ENCODE measurements at places on chromosomes 13 and 19.
A peak's percentile ranks its signal among the peaks of the same experiment; 100 is the strongest.

GRCh38 chr13:78595495-78596398 is 7.6 kb downstream of the POU4F1 start:
- no peak for DNase-seq

GRCh38 chr13:76894401-76895110 is 8.4 kb upstream of the KCTD12 start:
- DNase-seq = no peak

DNA sequence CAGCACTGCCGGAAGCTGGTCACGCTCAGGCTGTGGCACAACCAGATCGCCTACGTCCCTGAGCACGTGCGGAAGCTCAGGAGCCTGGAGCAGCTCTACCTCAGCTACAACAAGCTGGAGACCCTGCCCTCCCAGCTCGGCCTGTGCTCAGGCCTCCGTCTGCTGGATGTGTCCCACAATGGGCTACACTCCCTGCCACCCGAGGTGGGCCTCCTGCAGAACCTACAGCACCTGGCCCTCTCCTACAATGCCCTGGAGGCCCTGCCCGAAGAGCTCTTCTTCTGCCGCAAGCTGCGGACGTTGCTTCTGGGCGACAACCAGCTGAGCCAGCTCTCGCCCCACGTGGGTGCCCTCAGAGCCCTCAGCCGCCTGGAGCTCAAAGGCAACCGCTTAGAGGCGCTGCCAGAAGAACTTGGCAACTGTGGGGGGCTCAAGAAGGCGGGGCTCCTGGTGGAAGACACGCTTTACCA is 3.2 kb upstream of the MAP2K7 start:
- no peak for DNase-seq

- no peak for DNase-seq
These were observed 38.7 kb downstream of the ADGRE1 start for GRCh38 chr19:6925801-6926751.

DNA sequence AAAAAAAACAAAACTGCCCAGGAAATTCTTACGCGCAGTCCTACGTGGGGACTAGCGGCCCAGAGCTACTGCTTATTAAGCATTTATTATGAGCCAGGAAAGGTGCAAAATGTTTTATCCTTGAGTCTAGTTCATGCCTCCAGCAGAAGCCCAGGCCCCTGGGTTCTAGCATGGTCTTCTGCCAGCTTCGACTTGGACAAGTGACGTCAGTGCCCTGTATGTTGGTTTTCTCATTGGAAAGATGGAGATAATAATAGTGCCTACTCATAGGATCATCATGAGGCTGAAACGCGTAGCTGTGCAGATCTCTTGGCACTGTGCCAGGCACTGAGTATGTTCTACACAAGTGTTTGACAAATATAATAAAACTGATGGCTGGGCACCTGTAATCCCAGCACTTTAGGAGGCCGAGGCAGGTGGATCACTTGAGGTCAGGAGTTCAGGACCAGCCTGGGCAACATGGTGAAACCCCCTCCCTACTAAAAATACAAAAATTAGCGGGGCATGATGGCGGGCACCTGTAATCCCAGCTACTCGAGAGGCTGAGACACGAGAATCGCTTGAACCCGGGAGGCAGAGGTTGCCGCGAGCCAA is 12.4 kb upstream of the SULT2B1 start:
- peak; percentile 63 for DNase-seq

DNA sequence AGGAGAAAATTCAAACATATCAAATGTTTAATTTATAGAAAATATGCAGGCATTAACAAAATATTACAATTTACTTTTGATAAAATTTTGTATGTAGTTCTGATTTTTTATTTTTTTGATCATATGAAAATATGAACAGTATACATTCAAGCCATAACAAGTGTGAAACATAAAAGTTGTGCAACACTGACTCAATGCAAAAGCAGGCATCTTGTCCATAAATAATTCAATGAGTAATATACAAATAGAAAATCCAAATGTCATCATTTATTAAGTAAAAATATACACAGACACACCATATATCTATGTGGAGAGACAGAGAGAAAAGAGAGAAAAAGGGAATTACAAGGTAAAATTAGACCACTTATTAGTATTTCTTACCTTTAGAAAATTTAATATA is 1183.9 kb downstream of the SLITRK1 start:
- DNase-seq = no peak

GRCh38 chr13:34765446-34766180 is 176.5 kb upstream of the NBEA start:
- no peak for DNase-seq

DNA sequence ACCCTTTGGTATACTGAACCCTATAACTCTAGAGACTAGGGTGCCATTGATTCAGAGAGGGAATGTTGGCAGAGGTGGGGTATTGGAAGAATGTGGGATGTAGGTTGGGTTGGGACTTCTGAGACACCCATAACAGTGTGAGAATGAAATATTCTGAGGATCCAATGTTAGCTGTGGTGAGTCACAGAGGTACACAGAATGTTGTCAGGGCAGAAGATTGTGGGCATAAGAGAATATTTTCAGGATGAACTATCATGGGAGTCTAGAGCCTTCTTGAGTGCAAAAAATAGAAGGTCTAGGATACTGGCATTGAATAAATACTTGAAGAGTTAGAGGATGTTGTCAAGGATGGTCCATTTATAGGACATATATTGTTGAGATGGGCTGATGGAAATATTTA is 9.0 kb downstream of the KLK13 start:
- DNase-seq = no peak

Data from NCI-H460 (cell line).